ENCODE measurements at places on chromosomes 2 and 18.
A peak's percentile ranks its signal among the peaks of the same experiment; 100 is the strongest.

DNA sequence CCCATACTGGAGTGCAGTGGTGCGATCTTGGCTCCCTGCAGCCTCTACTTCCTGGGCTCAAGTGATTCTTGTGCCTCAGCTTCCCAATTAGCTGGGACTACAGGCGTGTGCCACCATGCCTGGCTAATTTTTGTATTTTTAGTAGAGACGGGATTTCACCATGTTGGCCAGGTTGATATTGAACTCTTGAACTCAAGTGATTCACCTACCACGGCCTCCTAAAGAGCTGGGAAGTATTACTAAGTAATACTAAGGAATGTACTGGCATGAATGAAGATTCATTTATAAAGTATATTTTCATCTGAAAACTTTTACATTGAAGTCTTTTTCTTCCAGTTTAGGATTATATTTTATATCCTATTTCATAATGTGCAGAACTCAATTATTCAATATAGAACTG, 38.1 kb downstream of the NUP35 start:
- no peak for DNase-seq

- no peak for DNase-seq
These were observed 519.4 kb upstream of the DSEL start for GRCh38 chr18:68035774-68036522.

DNA sequence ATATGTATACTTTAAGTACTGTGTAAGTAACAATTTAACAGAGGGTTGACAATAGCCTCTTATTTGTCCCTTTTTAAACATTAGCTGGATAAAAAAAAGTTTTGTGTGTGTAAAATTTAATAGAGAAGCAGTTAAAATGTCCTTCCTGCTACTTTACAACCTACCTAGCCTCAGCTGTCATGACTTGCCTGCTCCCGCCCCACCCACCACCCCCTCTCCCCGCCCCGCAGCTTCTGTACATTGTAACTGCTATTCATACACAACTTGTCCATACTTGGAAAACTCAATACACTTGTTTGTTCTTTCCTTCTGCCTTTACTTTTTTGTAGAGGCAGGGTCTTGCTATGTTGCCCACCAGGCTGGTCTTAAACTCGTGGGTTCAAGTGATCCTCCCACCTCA, 19.5 kb downstream of the RELCH start:
- no peak for DNase-seq

DNA sequence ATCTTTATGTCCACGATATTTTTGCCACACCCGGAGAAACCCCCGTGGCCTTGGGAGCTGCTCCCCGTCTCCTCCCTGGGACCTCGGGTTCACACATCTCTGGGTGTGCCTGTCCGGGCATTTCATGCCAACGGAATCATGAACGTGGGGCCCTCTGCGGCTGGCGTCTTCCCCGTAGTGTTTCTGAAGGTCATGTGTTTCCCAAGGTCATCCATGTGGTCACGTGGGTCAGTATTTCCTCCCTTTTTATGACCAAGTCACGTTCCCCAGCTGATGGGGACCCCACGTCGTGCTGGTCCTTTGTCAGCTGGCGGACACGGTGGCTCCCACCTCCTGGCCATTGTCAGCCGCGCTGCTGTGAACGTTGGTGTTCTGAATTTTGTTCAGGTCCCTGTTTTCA, 135.7 kb downstream of the NFATC1 start:
- DNase-seq: no peak

DNA sequence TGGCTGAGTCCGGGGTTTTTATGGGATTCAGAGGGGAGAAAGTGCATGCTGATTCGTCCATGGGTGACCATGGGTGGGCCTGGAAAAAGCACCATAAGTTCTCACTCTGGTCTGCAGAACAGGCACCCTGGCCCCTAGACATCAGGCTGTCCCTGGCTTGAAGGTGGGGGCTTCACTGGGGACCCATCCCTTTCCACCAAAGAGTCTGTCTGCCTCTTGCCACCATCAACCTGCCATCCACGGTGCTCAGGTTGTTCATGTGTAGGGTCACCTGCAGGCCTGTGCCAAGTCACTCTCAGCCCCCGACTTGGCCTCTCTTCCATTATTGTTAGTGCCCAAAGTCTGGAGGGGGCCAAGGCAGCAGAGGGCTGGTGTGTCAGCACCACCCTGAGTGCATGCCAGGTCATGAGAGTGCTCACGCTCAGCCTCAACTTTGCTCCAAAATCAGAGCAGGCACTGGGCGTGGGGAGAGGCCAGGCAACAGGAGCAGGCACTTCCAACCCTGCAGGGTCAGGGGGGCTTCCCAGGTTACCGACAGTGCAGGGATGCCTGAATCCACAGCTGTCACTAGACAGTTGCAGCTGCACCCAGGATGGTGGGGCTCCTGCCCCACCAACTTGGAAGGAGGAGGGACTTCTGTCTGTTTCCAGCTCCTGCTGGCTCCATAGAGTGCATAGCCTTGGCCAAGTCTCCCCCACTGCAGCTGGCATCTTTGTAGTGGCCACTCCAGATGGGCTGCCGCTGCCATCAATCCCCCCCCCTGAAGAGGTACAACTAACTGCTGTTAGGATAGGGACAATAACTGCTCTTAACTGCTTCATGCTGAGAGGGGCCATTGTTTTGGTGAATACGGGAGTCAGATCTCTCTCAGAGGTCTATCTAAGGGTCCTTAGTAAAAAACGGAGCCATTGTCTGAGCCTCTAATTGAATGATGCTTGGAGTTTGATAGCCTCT, 209.3 kb downstream of the AKAIN1 start:
- no peak for DNase-seq

DNA sequence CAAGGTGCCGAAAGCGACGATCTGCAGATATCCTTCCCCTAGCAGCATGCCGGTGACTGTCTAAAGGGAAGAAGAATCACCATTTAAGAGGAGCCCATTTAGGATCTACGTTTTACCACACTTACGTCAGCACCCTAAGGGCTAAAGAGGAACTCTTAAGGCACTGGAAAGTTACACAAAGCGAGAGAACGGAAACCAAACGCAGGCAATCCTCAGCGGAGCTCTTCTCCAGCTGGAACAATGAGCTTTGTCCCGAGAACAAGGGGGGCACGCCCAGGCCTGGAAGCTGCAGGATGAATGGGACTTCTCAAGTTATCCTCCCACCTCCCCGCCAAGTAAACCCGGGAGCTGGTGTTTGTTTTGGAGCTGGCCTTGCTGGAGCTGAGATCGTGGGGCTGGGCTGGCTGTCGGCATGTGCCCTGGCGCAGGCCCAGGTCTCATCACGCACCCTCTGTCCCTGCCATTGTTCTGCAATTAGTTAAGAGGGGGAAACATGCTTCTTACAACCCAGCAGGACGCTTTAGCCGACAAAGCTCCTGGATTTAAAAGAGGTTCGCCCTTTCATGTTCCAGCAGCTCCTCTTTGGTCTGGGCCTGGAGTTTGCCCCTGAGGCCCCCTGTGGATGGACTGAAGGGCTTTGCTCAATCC, 36.4 kb downstream of the PXDN start:
- peak; percentile 59 for DNase-seq

DNA sequence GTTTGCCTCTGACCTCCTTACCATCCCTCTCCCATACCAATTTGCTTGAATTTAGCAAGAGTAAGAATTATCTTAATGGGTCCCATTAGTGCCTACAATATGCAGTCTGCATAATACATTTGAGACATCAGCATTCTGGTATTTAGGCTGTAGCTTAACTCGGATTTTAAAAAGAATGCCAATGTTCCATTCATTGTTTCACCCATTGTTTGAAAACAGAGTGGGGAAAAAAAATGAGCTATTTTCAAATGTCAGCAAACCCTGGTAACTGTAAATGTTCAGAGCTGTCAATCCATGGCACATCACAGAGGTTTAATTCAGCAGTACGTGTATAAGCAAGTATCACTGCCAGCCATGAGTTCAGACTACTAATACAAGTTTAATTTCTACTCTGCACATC, 61.9 kb upstream of the TSPYL6 start:
- no peak for DNase-seq

DNA sequence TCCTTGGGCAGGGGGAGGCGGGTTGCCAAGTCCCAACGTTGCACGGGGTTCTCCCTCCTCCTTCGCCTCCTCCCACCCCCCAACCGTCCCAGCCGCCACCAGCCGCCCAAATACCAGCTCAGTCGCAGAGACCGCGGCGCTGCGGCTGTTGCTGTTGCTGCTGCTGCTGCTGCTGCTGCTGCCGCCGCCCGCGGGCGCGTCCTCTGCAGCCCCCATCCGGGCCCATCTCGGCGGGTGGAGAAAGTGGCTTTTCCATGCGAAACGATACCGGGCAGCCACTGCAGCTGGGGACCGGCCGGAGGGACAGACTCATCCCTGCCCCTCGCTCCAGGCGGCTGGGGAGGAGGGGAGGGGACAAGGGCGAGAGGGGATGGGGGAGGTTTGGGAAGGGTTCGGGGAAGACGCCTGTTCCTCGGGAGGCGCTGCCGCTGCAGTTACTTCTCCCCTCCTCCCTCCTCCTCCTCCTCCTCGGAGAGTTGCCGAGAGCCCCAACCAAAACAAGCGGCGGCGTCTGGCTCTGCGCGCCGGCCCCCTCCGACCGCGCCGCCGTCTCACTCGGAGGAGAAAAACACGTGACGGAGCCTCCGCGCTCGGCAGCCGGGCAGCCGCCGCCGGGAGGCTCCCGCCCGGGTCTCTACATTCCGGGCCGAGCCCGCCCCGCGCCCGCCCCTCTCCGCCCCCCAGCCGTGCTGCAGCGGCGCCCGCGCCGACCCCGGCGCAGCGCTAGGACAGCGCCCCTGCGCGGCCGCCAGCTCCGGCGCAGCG, at the start of gene IRS1:
IRS1 (minus strand) TSS at position 610 of the 765 bp plus-strand sequence. CDS start 1,082 bp downstream, outside the sequence.
- peak; percentile 58 for DNase-seq

DNA sequence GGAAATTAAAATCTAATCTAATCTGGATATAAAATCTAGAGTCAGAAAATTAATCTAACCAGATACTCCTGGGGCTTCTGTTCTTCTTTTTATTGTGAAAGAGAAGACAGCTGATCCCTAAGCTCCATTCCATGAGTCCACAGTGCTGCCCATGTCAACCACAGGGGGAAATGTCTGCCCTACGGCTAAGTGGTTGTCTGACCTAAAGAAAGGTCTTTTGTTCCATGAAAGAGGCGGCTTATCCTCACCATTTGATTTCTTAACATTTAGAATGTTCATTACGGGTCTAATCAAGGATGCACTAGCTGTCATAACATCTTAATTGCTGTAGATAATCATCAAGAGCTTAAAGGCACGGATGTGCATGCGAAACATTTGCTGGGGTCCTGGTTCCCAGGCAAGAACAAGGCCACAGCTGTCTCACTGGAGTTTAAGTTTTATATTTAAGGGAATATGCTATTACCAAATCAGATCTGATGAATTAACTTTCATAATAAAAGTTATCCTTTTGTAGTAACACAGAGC, 162.6 kb downstream of the PAX3 start:
- no peak for DNase-seq

DNA sequence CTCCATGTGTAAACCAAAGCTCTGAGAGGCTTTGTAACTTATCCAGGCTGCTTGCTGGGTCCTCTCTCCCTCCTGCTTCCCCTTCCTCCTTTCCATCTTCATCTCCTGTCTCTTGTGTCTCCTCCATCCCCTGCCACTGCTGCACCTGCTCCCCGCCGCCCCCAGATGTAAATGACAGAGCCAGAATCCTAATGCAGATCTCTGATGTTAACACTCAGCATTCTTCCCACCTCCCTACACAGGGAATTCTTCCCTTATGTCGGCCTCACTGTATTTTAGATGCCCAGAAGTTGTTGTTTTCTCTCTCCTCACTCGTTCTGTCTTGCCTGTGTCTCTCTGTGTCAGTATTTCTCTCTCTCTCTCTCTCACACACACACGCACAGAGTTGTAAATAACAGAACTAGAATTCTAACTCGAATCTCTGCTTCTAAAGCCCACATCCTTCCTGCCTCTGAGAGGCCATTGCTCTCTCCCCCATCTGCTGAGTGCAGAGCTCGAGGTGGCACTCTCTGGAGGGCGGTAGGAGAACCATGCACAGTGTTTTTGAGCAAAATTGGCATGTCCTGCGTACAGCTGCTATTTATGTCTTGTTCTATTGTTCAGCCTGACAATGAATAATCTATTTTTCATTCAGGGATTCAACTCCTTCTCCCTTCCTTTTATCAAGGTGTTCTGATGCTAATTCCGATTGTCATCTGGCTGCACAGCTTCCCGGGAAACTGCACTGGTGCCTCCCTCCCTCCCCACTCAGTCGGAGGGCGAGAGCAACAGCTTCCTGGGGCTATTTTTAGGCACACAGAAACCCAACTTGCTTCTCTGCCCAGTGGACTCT, 219.9 kb downstream of the SH3RF3 start:
- no peak for DNase-seq

GRCh38 chr18:74455386-74455785, 1.7 kb downstream of the DIPK1C start:
- no peak for DNase-seq

- no peak for DNase-seq
These were observed 18.0 kb upstream of the ST3GAL5 start for GRCh38 chr2:85906748-85907147.

GRCh38 chr2:219736209-219736608, 108.8 kb downstream of the SLC4A3 start:
- peak; percentile 47 for DNase-seq

- no peak for DNase-seq
These were observed 117.4 kb downstream of the EML6 start for GRCh38 chr2:54840559-54841468.

DNA sequence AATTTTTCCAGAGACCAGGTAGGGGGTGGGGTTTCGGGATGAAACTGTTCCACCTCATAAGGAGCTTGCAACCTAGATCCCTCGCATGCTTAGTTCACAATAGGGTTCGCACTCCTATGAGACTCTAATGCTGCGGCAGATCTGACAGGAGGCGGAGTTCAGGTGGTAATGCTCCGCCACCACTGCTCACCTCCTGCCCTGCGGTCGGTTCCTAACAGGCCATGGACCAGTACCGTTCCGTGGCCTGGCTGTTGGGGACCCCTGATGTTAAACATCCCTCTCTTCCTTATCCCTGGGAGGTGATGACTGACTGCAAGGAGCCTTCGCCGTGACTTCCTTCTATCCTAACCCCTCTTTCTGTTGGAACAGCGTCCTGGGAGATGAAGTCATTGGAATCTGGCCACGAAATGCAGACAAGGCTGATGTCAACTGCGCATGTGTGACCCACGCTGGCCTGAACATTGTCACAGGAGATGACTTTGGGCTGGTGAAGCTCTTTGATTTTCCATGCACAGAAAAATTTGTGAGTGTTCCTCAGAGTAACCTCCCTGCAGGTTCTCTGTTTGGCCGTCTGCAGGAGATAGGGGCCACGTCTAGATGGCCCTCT, 82.4 kb downstream of the RTN4 start:
- DNase-seq: no peak

- no peak for DNase-seq
These were observed 16.5 kb upstream of the CNDP2 start for GRCh38 chr18:74479486-74480148.

DNA sequence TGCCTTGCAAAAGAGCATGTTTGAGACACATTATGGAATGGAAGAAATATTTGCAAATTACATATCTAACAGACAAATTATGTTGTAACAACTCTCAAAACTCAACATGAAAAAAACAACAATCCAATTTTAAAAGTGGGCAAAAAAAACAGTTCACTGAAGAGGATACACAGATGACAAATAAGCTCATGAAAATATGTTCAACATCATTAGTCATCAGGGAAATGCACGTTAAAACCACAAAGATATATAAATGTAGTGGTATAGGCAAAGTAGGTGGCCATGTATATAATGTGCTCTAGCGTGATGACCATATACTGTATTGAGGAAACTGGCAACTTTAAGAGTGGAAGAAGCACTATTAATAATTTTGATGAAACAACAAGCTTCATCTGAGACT, 220.1 kb downstream of the IRS1 start:
- DNase-seq: no peak
